MG63 (cell line): ENCODE measurements at places on chromosomes 2 and 18. TPM values are rescaled to one million over a fixed set of nuclear protein-coding genes. Genes with fewer than 3 reads are reported as not detected.

Gene NYAP2
- not detected in 2 replicates for total RNA-seq

DNA sequence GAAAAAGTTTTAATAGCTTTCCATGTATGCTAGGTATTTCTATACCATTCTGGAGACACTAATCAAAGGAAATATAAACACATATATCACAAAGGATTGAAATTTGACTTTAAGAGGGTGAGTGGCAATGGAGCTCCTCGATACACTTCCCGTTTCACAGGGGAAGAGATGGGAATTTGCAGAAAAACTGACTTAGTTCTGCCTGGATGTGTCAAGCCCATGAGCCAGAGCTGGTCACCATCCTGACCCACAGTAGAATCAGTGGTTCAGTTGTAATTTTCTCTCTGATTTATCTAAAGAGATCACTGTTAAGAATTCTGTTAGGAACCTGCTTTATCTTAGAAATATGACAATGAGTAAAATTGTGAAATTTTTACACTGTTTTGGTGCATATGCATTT lies 34.2 kb downstream of the PLCL1 start:
- DNase-seq = no peak

DNA sequence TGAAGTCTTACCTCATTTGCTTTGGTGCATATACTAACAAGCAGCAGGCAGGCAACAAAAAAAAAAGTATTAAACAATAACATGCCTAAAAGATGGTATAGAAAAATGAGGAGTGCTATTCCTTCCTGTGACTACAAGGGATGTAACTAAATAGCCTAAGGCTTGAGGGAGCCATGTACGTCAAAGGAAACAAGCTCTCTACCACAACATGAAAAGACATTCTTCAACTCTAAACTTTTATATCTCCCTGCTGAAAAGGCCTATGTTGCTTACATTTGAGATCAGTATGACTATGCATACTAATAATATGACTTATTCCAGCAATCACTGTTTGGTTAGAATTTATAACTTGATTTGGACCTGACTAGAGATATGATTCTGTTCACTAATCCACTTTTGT lies 347.9 kb downstream of the ADCYAP1 start:
- DNase-seq = no peak

Gene FBXO11
- 22.2 and 22.5 TPM in 2 replicates for total RNA-seq

Gene MAB21L4
- total RNA-seq = not detected in 2 replicates

Gene PLCD4
- total RNA-seq = 0.74 and 1.2 TPM in 2 replicates

DNA sequence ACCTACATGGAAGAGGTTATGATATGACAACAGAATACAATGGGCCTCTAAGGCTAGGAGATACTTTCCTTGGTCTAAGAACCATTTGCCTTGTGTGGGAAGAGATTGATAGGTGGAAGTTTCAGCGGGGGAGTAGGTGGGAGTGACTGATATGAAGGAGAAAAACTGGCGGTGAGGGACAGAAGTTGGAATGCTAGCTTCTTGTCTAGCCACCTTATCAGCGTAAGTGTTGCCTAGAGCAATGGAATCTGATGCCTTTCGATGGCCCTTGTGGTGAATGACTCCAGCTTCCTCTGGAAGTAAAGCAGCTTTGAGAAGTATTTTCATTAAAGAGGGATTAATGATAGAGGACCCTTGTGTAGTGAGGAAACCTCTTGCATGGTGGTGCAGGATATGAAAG lies 121.3 kb upstream of the GULP1 start:
- DNase-seq = no peak

Gene TUBA4B
- total RNA-seq = not detected in 2 replicates

Gene STPG4
- not detected in 2 replicates for total RNA-seq

Gene ADAM23
- 1.1 and 1.2 TPM in 2 replicates for total RNA-seq

DNA sequence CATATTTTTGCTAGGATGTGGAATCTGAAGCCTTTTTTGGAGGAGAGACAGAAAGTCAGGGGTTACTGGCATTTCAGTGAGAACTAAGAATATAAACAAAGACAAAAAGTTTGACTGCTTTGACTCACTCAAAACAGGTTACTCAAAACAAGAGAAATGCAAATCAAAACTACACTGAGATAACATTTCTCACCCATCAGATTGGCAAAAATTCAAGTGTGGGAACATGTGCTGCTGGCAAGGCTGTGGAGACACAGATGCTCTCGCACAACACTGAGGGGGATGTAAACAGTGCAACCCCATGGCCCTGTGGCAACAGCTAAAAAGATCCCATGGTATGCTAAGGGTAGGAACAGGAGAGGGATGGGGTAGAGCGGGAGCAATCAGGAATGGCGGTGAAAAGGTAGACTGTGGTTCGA lies 86.6 kb downstream of the DTNB start:
- DNase-seq = no peak

DNA sequence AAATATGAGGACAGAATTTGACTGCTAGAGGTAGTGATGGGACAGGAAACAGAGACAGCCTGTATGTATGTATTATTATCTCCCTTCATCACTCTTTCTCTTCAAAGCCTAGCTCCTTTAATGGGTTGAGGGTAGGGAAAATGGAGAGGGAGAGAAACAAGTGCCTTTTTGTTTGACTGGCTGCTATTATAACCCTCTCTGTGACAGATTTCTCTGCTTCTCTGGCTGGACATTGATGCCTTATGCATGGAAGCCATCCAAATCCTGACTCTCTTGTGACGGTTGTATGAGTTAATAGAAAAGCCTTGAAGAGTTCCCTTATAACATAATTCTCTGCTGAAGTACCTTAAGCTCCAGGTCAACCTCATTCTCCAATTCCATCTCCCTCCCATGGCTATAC lies 118.5 kb upstream of the COL5A2 start:
- no peak for DNase-seq

Gene NEUROD1
- total RNA-seq = not detected in 2 replicates

Gene SERPINB13
- not detected in 2 replicates for total RNA-seq

DNA sequence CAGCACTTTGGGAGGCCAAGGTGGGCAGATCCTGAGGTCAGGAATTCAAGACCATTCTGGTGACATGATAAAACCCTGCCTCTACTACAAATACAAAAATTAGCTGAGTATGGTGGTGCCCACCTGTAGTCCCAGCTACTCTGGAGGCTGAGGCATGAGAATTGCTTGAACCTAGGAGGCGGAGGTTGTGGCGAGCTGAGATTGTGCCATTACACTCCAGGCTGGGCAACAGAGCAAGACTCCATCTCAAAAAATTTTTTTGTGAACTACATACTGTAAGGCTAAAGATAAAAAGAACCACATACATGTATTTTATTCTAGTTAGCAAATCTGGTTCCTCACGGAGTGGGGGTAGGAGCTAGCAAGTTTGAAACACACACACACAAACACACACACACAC lies 45.1 kb downstream of the RAB10 start:
- DNase-seq = no peak

DNA sequence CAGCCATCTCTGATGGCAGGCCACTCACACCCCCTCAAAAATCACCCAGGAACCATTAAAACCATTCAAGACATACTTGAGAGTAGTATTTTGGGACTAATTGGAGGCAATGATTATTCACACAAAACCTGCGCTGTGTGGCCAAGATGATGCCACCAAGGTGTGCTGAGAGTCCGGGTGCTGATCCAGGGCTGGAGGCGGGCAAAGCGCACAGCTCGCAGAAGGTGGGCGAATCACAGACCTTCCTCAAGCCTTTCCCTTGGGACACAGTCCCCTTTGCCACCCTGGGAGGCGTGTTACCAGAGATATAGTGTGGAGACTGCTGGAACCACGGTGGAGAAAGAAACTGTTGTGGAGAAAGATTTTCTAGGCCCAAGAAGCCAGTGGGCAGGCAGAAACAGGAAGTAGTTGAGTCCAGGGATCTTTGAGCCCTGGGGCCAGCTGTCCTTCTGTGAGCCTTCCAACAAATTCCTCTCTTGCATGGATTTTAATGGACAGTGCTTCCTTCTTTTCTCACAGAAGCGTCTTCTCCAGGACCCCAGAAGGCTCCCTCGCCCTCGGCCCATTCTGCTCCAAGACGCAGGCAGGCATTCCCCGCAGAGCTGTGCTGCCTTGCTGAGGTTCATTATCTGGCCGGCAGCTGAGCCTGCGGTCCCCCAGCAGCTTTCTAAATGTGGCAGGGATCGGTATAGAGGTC lies 8.0 kb downstream of the COPS9 start:
- DNase-seq = no peak

GRCh38 chr2:113891265-113891959 lies 1.5 kb downstream of the ACTR3 start:
- DNase-seq = no peak

- no peak for DNase-seq
Observed at GRCh38 chr2:199668645-199669044, 182.3 kb downstream of the FTCDNL1 start.

Gene IL36B
- not detected in 2 replicates for total RNA-seq

Gene UPP2
- total RNA-seq = not detected in 2 replicates
